ENCODE measurements at places on chromosomes 2 and 18. TPM values are rescaled to one million over a fixed set of nuclear protein-coding genes. Genes with fewer than 3 reads are reported as not detected.

GRCh38 chr18:34837769-34838272, 127.7 kb downstream of the DTNA start:
- H3K36me3 ChIP-seq: no peaks in the 10 kb centered on the region
- H3K4me3 ChIP-seq: no peak overlapping the region
- peaks cover 16% of the 10 kb centered on the region for H3K4me1 ChIP-seq
- no peak overlapping the region for H3K27ac ChIP-seq
- DNase-seq: no peak
- peaks cover 8% of the 10 kb centered on the region for H3K27me3 ChIP-seq

- H3K36me3 ChIP-seq: no peaks in the 10 kb centered on the region
- H3K4me1 ChIP-seq: peaks cover 14% of the 10 kb centered on the region
- no peak overlapping the region for H3K27ac ChIP-seq
Observed at GRCh38 chr2:240433973-240434727, 1.3 kb upstream of the GPC1 start.

DNA sequence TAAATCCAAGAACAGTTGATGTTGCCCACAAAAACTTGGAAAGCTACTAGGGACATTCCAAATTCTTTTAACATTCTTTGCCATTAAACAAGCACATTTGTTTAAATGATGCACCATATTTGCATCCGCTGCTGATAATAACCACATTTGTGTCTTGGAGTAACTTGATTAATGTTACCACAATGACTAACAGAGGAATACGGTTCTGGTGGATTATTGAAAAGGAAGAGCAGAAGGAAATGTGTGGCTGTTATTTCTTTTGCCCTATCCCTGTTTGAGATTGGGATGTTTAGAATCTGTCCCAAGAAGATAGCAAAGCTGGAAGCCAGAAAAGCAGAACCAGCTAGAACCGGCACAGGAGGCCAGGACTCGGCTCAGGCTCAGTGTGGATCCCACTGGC, 39.2 kb upstream of the RASGRP3 start:
- H3K27ac ChIP-seq: no peak overlapping the region
- no peak overlapping the region for H3K4me3 ChIP-seq
- H3K27me3 ChIP-seq: peaks cover 8% of the 10 kb centered on the region
- no peak for DNase-seq
- no peaks in the 10 kb centered on the region for H3K4me1 ChIP-seq

- H3K36me3 ChIP-seq: peaks cover 4% of the 10 kb centered on the region
- H3K27me3 ChIP-seq: no peaks in the 10 kb centered on the region
- H3K4me1 ChIP-seq: peaks cover under 1% of the 10 kb centered on the region
- H3K27ac ChIP-seq: no peak overlapping the region
Observed at GRCh38 chr2:74228772-74229171, 30.4 kb downstream of the MTHFD2 start.

GRCh38 chr2:182509-183122, 81.2 kb downstream of the SH3YL1 start:
- H3K4me1 ChIP-seq: peaks cover 23% of the 10 kb centered on the region
- DNase-seq: no peak
- peaks cover 16% of the 10 kb centered on the region for H3K36me3 ChIP-seq
- H3K27ac ChIP-seq: peak overlapping the region; percentile 23

The MC2R gene
- total RNA-seq: not detected
